HuH-7.5 (cell line): ENCODE measurements at places on chromosomes 6 and 20.

GRCh38 chr6:72977114-72977513 lies 248.2 kb downstream of the KHDC1L start:
- DNase-seq = no peak

GRCh38 chr6:135379647-135380046 lies 117.9 kb downstream of the AHI1 start:
- no peak for DNase-seq

- no peak for DNase-seq
Measured at GRCh38 chr6:116500969-116501433, 10.4 kb upstream of the CALHM5 start.

- DNase-seq = no peak
Measured at GRCh38 chr20:44969300-44969894, 3.1 kb downstream of the STK4 start.

DNA sequence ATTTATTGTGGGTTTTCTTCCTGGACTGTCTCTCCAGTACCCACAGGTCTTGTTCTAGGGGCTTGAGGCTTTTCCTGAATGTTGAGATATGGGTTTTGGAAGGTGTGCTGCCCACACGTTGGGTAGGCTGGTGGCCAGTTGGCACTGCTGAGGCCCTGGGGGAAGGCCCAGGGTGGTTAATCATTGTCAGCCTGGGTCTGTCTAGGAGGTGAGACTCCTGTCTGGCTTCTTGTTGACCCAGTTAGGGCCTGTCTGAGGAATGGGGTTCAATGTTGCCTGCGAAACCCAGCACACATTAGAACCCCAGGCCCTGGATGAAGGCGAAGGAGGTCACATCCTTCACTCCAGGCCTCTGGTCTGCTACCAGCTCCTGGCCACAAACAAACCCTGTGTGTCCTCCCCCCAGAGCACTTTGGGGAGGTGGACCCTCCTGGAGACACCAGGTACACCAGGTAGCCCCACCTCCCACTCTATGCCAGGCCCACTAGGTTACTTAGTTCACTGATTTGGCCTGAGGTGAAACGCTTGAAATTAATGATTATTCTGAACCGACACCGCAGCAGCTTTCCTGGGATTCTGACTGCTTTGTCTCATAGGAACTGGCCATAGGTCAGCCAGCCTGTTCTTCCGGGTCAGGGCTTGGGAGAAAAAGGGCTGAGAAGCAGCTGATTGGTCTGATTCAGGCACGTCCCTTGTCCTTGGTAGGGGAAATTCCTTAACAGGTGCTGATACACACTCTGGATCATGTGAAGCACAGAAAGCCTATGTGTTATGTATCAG lies 15.2 kb downstream of the DNMT3B start:
- DNase-seq = no peak

DNA sequence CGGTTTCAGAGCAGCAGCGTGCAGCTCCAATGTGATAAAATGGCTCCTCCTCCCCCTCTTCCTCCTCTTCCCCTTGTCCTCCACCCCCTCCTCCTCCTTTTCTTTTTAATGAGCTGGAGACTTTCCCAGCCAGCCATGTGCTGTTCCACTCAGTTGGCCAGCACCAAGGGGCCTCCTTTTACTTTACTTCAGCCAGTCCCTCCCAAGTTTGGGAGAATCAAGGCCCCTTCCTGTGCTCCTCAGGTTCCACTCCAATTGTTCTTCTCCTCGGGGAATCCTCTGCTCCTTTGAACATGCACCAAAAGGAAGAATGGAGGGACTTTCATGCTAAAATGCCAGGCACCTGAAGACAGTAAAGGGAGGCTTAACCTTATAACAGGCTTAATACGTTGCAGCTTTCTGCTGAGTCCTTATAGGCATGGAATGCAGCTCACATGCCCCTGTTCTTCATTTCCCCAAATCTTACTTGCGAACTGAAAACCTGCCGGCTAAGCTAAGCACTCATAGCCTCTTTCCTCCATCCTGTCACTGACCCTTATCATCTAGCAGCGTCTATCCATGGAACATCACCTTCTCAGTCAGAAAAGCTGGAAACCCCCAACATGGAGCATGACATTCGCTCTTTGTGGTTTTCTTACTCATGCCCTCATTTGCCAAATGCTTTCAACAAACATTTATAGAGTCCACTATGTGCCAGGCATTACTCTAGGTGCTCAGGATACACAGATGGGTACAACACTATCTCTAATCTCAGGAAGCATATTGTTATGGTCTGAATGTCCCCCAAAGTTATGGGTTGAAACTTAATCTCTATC lies 170.6 kb downstream of the PHACTR1 start:
- no peak for DNase-seq

DNA sequence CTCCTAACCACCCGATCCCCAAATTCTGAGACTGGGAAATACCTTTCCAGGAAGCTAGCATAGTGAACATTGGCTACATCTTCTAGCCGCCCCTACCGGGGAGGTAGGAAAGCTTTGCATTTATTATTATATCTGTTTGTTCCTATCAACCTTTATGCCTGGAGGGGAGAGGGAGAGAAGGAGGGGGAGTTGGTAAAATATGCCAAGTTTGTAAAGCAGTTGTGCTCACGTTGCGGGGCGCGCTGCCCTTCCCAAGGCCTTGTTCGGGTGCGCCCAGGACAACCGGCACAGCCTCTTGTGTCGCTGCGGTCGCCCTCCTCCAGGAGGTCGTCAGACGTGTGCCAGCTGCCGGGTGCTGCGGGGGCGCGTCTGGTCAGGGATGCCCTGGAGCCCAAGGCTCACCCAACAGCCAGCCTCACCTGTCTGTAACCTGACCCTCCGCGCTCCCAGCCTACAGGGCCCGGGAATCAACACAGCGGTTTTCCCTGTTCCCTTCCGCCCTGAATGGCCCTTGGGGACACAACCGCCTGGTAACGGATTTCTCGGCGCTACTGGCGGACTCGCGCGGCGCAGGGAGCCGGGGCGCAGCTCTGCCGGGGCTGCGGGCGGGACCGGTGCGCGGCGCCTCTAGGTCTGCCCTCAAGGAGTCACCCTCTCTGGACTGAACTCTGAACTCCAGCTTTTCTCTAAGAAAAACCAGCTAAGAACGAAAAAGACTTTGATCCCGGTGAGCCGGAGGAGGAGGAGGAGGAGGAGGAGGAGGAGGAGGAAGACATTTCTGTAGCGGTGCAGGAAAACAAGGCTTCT lies 1.1 kb upstream of the OVOL2 start:
- peak; percentile 51 for DNase-seq

- no peak for DNase-seq
Measured at GRCh38 chr6:75147512-75147911, 58.3 kb downstream of the COL12A1 start.

DNA sequence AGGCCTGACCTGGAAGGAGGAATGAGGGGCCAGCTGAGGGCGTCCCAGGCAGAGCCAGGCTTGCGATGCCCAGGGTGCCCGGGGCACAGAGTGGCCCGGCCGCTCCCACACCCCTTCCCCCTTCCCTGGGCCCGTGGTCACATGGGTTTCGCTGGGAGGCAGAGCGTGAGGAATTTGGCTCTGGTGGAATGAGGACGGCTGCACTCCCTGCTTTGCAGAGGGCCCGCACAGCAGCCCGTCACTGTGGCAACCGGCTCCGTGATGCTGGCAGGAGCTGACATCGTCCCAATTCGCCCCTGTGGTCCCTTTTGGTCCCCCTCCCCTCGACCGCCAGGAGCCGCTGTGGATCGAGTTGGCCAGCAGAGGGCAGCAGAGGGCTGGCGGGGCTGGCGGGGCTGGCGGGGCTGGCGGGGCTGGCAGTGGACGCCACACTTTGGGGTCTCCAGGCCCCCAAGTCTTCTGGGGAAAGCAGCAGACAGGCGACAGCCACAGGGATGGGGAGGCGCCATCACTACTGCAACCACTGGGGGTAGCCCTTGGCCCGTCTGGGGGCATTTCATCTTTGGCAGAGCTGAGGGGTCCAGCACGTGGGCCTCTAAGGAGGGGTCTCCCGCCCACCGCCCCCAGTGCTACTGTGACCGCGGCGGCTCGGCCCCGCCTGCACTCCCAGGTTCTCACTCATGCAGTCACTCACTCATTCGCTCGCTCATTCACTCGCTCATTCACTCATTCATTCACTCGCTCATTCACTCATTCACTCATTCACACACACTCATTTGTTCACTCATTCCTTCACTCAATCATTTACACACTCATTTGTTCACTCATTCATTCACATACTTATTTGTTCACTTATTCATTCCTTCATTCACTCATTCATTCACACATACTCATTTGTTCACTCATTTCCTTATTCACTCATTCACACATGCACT lies 49.7 kb upstream of the BHLHE23 start:
- DNase-seq = peak; percentile 79

GRCh38 chr20:4050203-4050980 lies 35.0 kb upstream of the RNF24 start:
- DNase-seq = no peak

GRCh38 chr6:13513626-13514502 lies 26.5 kb upstream of the GFOD1 start:
- no peak for DNase-seq

- DNase-seq = no peak
Measured at GRCh38 chr6:87919001-87919400, 128.6 kb upstream of the SPACA1 start.

DNA sequence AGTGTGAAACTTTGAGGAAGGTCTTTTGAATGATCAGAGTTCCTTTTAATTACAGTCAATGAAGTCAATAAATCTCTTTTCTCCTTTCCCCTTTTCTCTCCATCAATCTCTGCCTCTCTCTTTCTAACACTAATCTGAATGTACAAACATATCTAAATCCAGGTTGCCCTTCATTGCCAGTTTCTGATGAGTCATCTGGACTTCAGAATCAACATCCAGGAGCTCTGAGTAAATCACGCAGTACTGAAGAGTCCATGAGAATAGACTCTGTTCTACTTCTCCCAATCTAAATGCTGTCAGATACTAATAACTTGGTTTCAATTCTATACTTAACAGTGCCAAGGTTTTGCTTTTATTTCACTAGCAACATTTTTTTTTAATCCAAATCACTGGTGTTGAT lies 238.7 kb upstream of the THEMIS start:
- DNase-seq = no peak

GRCh38 chr20:47574616-47575364 lies 73.1 kb downstream of the NCOA3 start:
- no peak for DNase-seq

DNA sequence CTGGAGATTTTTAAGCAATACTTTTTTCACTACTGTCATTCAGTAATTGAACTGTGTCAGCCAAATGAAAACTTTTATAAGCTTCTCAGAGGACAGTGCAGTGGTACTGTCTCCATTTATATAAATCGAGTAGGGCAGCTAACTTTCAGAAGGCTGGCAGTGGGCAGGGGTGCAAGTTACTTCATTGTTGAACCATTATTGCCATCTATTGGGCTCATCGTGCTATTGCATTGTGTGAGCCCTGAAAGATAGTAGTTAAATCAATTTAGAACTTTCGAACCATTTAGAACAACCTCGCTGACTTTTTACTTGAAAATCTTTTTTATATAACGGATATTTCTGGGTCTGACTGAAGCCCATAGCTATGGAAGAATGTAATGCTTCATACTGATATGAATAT lies 347.8 kb upstream of the PLCB4 start:
- DNase-seq = peak; percentile 18

GRCh38 chr6:119036081-119036480 lies 42.4 kb downstream of the FAM184A start:
- DNase-seq = no peak

DNA sequence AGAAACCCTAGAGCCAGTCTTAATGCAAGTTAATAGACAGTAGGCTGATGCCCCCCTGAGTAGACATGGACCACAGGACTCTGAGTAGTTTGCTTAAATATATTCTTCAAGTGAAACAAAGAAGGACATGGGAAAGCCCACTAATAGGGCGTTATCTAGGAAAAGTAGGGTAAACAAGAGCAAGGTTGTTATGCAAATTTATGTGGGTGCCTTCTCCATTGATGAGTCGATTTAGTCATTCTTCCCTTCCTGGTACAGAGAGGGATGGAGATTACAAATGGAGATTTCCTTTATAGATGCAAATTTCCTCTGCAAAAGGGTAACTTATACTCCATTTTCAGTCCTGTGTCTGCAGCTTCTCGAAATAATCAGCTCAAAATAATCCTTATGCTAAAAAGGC lies 262.0 kb downstream of the CD83 start:
- no peak for DNase-seq

DNA sequence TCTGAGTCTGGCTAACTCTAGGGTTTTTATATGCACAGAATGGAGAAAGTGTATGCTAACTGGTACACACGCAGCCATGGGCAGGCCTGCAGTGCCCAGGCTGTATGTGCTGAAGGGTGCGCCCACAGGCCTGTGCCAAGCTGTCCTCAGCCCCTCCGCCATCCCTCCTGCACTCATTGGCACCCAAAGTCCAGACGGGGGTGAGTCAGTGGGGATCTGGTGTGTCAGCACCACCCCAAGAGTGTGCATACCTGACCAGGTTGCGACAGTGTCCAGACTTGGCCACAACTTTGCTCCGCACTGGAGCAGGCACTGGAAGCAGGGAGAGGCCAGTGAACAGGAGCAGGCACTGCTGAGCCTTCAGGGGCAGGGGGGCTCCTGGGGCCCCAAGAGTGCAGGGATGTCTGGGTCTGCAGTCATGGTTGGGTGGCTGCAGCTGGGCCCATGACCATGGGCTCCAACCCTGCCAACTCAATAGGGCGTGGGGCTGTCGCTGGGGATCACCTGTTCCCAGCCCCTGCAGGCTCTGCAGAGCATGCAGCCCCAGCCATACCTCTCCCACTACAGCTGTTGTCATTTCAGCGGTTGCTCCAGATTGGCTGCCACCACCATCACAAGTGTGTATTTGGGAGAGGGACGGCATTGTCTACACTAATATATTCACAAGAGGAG lies 717.8 kb downstream of the EPHA7 start:
- DNase-seq = no peak

DNA sequence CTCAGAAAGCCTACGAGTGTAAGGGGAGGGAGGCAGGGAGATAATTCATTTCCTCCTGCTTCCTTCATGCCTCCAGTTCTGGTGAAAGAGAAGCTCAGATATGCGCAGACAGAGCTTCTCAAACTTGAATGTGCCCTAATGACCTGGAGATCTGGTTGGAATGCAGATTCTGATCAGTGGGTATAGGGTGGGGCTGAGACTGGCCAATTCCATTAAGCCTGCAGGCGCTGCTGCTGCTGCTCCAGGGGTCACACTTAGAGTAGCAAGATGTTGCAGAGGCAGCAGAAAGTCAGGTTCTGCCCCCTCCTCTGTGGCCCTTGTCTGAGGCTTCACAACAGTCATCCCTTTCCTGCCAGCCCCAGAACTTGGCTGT lies 161.0 kb downstream of the DHX35 start:
- DNase-seq = no peak

DNA sequence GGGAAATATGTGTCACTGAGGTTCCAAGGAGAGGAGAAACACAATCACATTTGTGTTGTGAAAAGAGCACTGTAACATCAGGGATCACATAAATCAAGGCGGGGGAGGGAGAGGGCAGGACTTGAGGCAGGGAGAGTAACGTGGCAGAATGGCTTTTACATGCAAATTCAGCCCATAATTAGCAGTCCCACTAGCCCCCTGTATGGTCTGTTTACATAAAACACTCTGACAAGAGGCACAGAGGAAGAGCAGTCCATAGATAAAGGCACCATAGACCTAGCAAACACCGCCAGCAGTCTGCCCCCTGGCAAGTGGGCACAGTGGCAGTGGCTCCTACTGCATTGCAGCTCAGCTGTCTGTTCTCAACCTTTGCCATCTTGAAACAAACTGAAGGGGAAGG lies 82.7 kb downstream of the LYRM2 start:
- DNase-seq = no peak

- DNase-seq = no peak
Measured at GRCh38 chr6:150883521-150883920, 18.0 kb downstream of the MTHFD1L start.

- no peak for DNase-seq
Measured at GRCh38 chr6:17593246-17593645, 6.9 kb upstream of the FAM8A1 start.
